ENCODE measurements at places on chromosomes 16 and 17.

DNA sequence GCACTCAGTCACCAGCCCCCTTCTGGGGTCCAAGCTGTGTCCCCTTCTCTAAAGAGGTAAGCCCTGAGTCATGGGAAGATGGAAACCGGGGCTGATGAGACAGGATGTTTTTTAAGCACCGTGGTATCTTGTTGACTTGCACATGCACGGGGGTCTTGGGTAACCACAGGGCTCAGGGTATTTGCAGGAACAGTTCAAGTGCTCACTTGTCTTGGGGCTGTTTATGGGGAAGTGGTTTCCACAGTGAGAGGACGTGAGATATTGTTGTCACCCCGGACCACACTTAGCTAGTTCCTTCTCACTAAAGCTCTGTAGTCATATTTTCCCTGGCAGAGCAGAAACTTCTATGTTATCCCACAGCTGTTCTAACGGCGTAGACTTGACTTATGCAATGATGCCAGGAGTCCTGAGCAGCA, 7.7 kb downstream of the CCL3L1 start:
- no peak for DNase-seq

DNA sequence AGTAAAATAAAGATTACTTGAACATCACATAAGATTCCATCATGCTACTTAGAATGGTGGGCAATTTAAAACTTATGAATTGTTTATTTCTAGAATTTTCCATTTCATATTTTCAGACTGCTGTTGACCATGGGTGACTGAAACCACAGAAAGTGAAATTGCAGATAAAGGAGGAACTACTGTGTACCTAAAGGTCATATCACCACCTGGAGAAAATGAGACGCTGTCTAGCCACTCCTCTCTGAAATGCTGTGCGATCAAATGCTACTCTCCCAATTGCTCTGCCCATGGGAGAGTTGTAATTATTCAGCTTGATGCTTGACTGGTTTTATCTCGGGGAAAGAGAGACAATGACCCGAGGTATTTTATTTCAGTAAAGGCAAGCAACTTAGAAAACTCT, 128.9 kb upstream of the ERCC4 start:
- DNase-seq = no peak

GRCh38 chr17:78348055-78348770, 11.7 kb downstream of the SOCS3 start:
- no peak for DNase-seq

DNA sequence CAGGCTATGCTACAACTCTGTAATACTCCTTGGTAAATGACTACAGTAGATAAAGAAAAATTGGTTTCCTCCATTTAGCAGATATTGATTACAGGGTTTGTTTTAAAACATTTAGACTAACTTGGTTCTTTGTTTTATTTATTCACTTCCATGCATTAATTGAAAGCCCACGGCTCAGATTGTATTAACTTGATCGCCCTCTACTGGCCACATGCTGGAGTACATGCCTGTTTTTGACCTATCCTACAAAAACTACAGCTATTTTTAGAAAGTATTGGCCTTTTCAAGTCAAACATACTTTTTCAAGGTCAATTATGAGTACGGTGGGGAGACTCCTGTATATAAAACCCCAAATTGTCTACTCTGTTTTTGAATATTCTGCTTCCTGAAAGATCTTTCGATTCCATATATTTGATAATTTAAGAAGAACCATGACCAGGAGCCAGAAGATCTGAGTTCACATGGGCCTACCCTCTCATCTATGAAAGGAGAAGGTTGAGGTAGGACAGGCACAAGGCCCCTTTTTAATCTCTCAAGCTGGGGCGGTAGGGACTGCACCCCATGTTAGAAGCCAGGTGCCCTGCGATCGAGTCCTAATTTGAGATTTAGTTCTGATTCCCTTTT, 51.8 kb downstream of the CA10 start:
- DNase-seq = peak; percentile 48

DNA sequence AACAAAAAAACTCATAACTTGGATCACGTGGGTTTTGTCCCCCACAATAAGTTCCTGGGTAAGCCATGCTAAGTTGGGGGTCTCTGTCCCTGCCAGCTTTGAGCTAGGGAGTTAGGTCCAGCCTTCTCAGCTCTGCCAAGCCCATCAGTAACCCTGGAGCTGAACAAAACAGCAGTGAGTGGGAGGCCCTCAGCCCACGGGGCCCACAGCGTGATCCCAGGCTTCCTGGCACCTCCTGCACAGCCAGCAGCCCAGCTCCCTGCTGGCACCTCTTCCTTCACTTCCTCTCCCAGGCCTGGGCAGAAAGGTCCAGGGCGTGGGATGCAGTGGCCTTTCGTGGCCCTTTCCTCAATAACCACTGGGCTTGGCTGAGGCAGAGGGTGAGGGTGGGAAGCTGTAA, 35.5 kb upstream of the CDC42EP4 start:
- DNase-seq = no peak

DNA sequence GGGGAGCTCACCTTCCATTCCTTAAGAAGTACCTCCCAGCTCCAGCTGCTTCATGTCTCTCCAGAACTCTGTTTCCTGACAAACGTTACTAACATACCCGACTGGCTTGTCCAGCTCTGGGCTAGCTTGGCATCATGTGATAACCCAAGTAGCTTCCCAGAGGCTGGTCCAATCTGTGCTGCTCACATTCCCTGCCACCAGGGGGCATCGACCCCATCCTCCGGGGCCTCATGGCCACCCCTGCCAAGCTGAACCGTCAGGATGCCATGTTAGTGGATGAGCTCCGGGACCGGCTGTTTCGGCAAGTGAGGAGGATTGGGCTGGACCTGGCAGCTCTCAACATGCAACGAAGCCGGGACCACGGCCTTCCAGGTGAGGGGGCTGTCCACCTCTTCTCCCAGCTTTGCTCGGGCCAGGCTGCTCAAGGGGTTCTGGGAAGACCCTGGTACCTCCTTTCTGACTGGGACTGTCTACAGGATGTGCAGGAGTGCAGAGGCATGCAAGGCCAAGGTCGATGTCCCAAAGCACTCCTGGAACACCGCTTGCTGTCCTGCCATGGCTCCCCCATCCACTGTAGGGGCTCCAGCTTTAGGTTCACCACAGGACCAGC, 7.6 kb downstream of the EPX start:
- peak; percentile 74 for DNase-seq

- no peak for DNase-seq
These were observed 12.8 kb downstream of the GNPTG start for GRCh38 chr16:1364510-1364909.

Data from ACHN (cell line).